ENCODE measurements at places on chromosomes 7 and 10.

- no peak for DNase-seq
Measured at GRCh38 chr10:129390147-129390546, 76.9 kb upstream of the MGMT start.

- DNase-seq, result no peak
Measured at GRCh38 chr10:4352414-4352961, 473.5 kb upstream of the AKR1E2 start.

DNA sequence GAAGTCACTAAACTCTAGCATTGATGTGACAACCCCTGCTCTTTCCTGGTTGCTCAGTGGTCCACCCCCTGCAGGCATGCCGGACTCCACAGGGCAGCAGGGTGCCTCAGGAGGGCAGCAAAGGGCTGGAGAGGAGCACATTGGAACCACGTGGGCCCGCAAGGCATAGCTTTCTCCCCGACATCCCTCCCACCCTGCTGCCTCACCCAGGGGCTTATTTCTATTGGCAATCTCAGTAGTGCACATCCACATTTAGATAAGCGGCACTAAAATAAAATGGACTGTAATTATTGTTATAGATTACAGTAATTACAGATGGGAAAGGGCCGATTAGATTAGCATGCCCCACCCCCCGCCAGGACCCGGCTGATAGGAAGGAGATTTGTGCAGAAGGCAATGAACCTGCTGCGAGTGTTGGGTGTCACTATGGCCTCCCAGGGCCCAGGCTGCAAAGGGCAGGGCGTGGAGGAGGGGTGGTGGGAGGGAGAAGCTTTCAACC, 580.1 kb downstream of the GRID1 start:
- no peak for DNase-seq

- no peak for DNase-seq
Measured at GRCh38 chr10:79230328-79230830, 116.9 kb upstream of the PPIF start.

GRCh38 chr10:54826994-54827560, 26.0 kb upstream of the PCDH15 start:
- DNase-seq, result no peak

DNA sequence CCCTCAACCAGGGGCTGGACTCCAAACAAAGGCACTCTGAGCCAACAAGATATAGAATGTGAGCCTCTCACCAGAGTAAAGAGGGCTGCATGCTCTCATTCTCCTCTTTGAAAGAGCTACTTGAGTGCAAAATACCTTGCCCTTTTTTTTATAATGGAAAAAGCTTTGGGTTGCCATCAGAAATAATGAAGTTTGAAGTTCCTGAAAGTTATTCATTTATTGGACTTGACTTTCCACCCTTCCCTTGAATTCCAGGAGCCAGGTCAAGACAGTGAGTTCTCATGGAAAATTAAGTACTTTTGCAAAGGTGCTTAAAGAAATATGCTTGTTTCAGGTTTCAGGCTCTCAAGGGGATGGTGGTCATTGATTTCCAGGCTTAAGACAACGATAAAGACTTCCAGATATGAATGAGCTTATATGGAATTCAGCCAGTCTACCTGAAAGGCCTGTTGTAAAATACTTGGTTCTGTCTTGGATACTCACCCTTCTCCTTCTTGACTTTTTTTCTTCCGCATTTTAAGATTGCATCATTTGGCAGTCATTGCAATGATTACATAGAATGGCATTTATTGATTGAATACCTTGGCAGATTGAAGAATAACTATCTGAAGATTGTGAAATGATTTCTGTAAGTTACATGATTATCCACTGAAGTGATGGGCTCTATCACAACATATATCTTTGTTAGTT, 696.4 kb downstream of the INHBA start:
- DNase-seq, result no peak

All from stimulated activated CD4-positive, alpha-beta T cell treated with anti-CD3 and anti-CD28 coated beads, Interleukin-12 subunit alpha, Interleukin-12 subunit beta, amount 100 ng/mL, for 4 hours (primary cell).